ENCODE measurements at places on chromosomes 1 and 21.
A peak's percentile ranks its signal among the peaks of the same experiment; 100 is the strongest.

GRCh38 chr1:182662121-182662890 is 22.1 kb downstream of the RGS8 start:
- no peaks in the 10 kb centered on the region for H3K36me3 ChIP-seq
- no peak overlapping the region for H3K4me3 ChIP-seq
- no peak overlapping the region for H3K27ac ChIP-seq
- peak; percentile 10 for DNase-seq
- no peaks in the 10 kb centered on the region for H3K4me1 ChIP-seq

- H3K4me1 ChIP-seq = peaks cover 2% of the 10 kb centered on the region
- no peak overlapping the region for H3K27ac ChIP-seq
- H3K36me3 ChIP-seq = peaks cover 28% of the 10 kb centered on the region
- H3K4me3 ChIP-seq = peak overlapping the region; percentile 16
- DNase-seq = no peak
Observed at GRCh38 chr21:41840880-41841279, 38.3 kb downstream of the PRDM15 start.

GRCh38 chr1:80444171-80444570 is 1356.6 kb upstream of the ADGRL2 start:
- H3K27me3 ChIP-seq = no peaks in the 10 kb centered on the region
- no peak overlapping the region for H3K4me3 ChIP-seq
- no peaks in the 10 kb centered on the region for H3K36me3 ChIP-seq
- H3K4me1 ChIP-seq = no peaks in the 10 kb centered on the region
- DNase-seq = no peak
- H3K27ac ChIP-seq = no peak overlapping the region

GRCh38 chr1:218339267-218339831 is 5.8 kb upstream of the TGFB2 start:
- peak; percentile 53 for DNase-seq
- H3K27me3 ChIP-seq = no peaks in the 10 kb centered on the region

DNA sequence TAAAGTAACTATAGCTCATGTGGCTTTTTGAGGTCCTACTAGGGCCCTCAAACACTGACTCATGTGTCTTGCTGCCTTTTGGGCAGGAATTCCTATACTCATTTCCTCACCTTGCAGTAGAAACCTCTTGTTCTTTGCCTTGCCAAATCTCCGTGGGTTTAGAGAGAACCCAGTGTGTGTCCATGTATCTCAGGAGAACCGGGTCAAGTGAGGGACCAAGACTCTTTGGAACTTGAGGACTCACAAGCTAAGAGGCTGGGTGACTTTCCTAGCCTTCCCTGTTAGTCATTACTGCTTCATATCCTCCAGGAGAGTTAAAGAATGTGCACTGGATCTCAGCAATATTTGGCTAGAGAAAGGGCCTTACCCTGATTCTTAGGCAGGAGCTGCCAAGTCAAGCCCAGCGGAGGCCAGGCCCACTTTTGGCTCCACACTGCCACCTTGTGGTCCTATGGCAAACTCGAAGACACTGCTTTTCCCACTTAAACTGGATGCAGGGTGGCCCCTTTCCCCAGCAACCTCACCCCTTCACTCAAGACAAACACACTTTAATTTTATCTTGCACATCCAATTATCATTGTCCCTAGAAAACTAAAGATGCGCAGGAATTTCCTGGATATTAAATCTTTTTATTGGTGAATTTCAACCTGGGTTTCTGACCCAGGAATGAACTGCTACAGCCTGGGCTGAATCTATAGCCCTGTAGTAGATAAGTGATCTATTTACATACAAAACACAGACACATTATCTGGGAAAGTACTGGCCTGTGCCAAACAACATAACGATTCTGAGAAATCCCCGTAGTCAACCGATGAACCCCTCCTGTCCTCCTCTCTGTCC is 10.6 kb downstream of the AVPR1B start:
- H3K4me1 ChIP-seq = peaks cover 1% of the 10 kb centered on the region
- H3K36me3 ChIP-seq = peaks cover 13% of the 10 kb centered on the region
- DNase-seq = peak; percentile 67

GRCh38 chr21:39316729-39317128 is 3.3 kb upstream of the BRWD1 start:
- H3K27me3 ChIP-seq = no peaks in the 10 kb centered on the region
- H3K4me3 ChIP-seq = no peak overlapping the region
- peaks cover 4% of the 10 kb centered on the region for H3K36me3 ChIP-seq
- no peak for DNase-seq
- peaks cover 6% of the 10 kb centered on the region for H3K4me1 ChIP-seq

GRCh38 chr1:63321066-63321784 is 1.1 kb upstream of the FOXD3 start:
- H3K27me3 ChIP-seq = peaks cover 98% of the 10 kb centered on the region
- no peaks in the 10 kb centered on the region for H3K36me3 ChIP-seq
- peaks cover 42% of the 10 kb centered on the region for H3K4me1 ChIP-seq
- H3K4me3 ChIP-seq = no peak overlapping the region
- no peak for DNase-seq
- H3K27ac ChIP-seq = no peak overlapping the region

GRCh38 chr1:150017206-150017750 is 6.8 kb upstream of the OTUD7B start:
- H3K4me1 ChIP-seq = peaks cover 3% of the 10 kb centered on the region
- DNase-seq = no peak
- H3K27me3 ChIP-seq = no peaks in the 10 kb centered on the region
- no peak overlapping the region for H3K4me3 ChIP-seq
- H3K36me3 ChIP-seq = no peaks in the 10 kb centered on the region

DNA sequence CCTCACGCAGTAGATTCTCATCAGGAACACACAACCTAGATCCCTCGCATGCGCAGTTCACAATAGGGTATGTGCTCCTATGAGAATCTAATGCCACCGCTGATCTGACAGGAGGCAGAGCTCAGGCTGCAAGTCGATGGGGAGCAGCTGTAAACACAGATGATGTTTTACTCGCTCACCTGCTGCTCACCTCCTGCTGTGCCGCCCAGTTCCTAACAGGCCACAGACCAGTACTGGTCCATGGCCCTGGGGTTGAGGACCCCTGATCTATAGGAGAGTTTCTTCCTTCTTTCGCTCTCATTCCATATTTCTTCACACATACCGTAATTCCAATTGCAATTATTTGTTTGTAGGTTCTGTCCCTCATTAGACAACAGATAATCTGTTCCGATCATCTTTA is 103.4 kb downstream of the CLEC20A start:
- DNase-seq = no peak
- no peak overlapping the region for H3K27ac ChIP-seq
- H3K4me1 ChIP-seq = peaks cover 2% of the 10 kb centered on the region
- no peaks in the 10 kb centered on the region for H3K36me3 ChIP-seq

DNA sequence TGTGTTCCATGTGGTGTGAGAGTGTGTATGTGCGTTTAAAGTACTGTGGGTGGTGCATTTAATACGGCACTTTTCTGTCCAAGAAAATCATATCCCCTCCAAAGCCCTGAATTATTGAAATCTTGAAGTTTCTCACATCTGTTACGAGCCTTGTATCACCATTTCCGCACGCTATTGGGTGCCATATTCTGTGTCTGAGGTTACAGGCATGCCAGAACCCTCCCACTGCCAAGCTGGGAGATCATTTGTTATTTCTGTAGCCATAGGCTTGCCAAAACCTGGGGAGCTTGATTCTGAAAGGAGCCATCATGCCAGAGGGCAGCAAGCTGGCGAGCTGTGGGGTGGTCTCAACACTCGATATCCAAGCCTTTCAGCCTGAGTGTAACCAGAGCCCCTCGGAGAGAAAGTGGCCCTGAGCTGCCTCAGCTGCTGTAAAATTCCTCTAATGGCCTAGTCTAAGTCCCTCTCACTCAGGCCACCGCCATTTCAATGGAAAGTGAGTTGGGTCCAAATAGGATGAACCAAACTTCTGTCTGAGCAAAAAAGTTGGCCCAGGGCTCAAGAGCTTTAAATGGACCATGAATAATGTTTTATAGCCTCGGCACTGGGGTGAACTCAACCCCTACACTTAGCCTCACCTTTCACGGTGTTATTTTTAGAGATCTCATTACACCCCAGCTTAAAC is 298.4 kb upstream of the DUSP10 start:
- H3K36me3 ChIP-seq = no peaks in the 10 kb centered on the region
- peaks cover 1% of the 10 kb centered on the region for H3K4me1 ChIP-seq
- DNase-seq = no peak
- no peak overlapping the region for H3K27ac ChIP-seq
- H3K27me3 ChIP-seq = no peaks in the 10 kb centered on the region

GRCh38 chr1:43853161-43853921 is 80.3 kb upstream of the ARTN start:
- H3K4me3 ChIP-seq = no peak overlapping the region
- H3K27ac ChIP-seq = no peak overlapping the region
- no peaks in the 10 kb centered on the region for H3K27me3 ChIP-seq
- DNase-seq = peak; percentile 35
- peaks cover 17% of the 10 kb centered on the region for H3K36me3 ChIP-seq
- peaks cover 7% of the 10 kb centered on the region for H3K4me1 ChIP-seq

DNA sequence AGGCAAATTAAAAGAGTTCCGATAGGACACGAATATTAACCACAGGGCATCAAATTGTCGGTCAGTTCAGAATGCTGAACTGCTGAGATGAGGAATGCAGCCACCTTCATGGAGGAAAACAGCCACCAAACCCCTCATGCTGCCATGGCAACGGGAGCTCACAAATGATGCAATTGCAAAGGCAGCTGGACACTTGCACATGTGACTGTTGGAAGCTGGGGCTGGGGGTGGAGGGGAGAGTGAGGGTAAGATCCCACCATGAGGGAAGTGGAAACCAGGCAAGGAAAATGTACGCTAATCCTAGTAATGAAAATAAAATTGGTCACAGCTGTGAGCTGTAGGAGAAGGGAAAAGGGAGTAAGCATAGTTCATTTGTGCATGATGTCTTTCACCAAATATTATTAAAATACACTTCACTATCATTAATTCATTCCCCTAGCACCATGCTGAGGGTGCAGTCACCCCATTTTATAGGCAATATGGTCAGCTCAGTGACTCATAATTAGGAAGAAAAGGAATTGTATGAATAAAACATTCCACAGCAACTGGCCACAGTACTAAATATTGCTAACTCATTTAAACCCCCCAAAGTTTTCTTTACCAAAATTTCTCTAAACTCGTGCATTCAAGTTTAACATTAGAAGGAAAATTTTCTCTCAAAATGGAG is 15.3 kb downstream of the BECN2 start:
- peaks cover 3% of the 10 kb centered on the region for H3K4me1 ChIP-seq
- H3K4me3 ChIP-seq = no peak overlapping the region
- no peaks in the 10 kb centered on the region for H3K36me3 ChIP-seq
- H3K27me3 ChIP-seq = no peaks in the 10 kb centered on the region
- peak overlapping the region; percentile 54 for H3K27ac ChIP-seq
- DNase-seq = peak; percentile 21

DNA sequence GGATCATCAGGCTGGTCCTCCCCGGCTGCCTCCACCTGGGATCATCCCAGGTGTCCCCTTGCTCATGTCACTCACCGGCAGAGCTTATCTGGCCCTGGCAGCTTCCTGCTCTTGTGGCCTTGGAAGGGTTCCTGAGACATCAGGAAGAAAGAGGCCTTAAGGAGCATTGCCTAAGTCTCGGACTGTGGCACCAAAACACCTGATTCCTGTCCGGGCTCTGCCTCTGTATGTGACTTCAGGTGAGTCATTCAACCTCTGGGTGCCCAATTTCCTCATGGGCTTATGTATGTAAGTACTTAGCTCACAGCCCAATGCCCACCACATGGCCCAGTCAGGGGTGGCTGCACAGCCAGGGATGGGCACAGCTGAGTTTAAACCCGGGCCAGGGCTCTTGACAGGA is 255.9 kb upstream of the VAMP3 start:
- H3K27me3 ChIP-seq = peaks cover 56% of the 10 kb centered on the region
- H3K4me1 ChIP-seq = peaks cover 10% of the 10 kb centered on the region
- H3K4me3 ChIP-seq = no peak overlapping the region
- no peak for DNase-seq
- no peak overlapping the region for H3K27ac ChIP-seq

DNA sequence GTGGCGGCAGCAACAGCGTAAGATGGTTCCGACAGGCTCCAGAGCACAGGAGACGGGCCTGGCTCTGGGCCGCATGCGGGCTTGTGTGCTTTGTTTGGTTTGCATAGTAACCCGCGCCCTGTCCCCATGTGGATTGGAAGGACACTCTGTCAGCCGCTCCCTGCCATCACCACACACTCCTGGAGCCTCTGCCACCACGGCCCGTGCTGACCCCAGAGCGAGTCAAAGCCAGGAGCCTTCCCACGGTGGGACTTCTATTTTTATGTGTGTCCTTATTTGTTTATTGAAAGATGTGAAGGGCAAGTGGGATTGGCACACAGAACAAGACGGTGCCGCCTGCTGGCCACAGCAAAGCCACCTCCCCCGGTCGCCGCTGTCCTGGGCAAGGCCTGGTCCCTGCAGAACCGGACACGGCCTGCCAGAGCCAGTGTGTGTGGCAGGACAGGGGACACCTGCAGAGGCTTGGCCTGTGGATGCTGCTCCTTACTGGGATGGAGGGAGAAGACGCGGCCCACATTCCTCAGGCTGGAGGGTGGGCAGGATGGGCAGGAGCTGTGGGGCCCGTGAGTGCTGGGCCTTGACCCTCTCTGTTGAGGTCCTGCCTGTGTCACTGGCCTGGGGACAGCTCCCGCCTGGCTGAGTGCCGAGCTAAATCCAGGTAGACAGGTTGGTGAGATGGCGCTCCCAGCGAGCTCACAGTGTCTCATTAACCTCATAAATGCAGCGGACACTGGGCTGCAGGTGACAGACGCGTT is 64.4 kb downstream of the AGPAT3 start:
- H3K36me3 ChIP-seq = peaks cover 60% of the 10 kb centered on the region
- H3K4me3 ChIP-seq = peak overlapping the region; percentile 2
- peaks cover 16% of the 10 kb centered on the region for H3K4me1 ChIP-seq
- no peaks in the 10 kb centered on the region for H3K27me3 ChIP-seq
- DNase-seq = no peak

- no peaks in the 10 kb centered on the region for H3K4me1 ChIP-seq
- H3K4me3 ChIP-seq = no peak overlapping the region
- no peak for DNase-seq
Observed at GRCh38 chr1:30399026-30399425, 324.4 kb downstream of the MATN1 start.

- DNase-seq = no peak
- no peak overlapping the region for H3K4me3 ChIP-seq
- no peaks in the 10 kb centered on the region for H3K36me3 ChIP-seq
- H3K4me1 ChIP-seq = no peaks in the 10 kb centered on the region
- peaks cover 44% of the 10 kb centered on the region for H3K27me3 ChIP-seq
Observed at GRCh38 chr1:22944346-22945055, 28.2 kb downstream of the LACTBL1 start.

DNA sequence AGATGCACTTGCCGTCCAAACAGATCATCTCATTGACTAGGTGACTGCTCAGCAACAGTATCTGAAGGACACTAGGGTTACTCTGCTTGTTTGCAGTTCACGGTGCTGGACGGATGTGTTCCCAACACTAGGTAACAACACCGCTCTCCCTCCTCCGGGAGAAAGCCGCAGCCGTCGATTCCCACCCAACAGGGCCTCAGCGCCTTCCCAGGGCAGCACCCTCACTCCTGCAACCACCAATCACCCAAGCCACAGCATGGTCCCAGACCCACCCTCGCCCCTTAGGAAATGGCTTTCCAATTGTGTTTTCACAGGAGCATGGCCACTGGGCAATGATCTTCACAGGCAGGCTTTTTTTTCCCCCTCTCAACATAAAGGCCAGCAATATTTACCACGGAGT is 779 bp downstream of the TLR5 start:
- no peak for DNase-seq
- H3K36me3 ChIP-seq = no peaks in the 10 kb centered on the region
- H3K27me3 ChIP-seq = peaks cover 28% of the 10 kb centered on the region
- no peak overlapping the region for H3K4me3 ChIP-seq

Measured in mesenchymal stem cell (in vitro differentiated cells and primary cell).